HCT116 (cell line): ENCODE measurements at places on chromosomes 3 and 15. TPM values are rescaled to one million over a fixed set of nuclear protein-coding genes. Genes with fewer than 3 reads are reported as not detected.

Gene LTK
- total RNA-seq = 9.2 TPM

Gene JAGN1
- 33.4 TPM for total RNA-seq

Gene ATP1B3
- total RNA-seq = 147 TPM

Gene TAGLN3
- 0.64 TPM for total RNA-seq

Gene CHCHD6
- total RNA-seq = 36.3 TPM

Gene PPM1L
- total RNA-seq = 13.2 TPM

Gene DOCK3
- total RNA-seq = 4.2 TPM

Gene FOXB1
- not detected for total RNA-seq
